Memory B cell (primary cell): ENCODE measurements at places on chromosomes 1 and 21.

DNA sequence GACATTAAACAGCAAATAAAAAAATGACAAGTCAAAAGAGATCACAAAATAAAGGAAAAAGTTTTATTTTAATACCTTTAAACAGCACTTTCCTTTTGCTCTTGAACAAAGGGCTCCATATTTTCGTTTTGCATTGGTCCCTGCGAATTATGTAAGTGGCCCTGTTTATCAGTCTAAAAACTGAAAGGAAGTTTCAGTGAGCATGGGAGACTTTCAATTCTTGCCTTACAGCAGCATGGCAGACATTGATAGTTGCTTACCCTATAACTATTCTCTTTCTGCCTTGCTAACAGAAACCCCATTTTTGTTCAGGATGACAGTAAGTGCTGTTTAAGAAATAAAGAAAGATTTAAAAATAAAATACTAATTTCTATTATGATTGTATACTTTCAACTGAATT, 5.2 kb upstream of the SH3GLB1 start:
- DNase-seq: no peak

DNA sequence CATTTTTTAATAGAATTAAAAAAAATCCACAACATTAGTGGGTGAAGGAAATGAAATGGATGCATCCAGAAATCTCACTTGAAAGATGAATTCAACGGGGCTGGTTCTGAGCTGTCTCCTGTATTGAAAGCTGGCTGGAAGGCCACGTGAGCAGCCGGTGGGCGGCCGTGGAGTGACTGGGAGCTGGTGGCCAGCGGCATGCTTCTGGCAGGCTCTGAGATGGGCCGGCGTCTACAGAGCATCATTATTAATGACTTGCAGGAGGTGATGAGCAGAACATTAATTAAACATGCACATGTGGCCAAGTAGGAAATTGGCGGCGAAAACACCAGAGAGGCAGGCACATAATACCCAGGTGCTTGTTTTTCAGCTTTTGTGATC, 115.6 kb upstream of the LMO4 start:
- no peak for DNase-seq

GRCh38 chr21:25420831-25421230, 186.4 kb downstream of the MRPL39 start:
- DNase-seq: no peak

DNA sequence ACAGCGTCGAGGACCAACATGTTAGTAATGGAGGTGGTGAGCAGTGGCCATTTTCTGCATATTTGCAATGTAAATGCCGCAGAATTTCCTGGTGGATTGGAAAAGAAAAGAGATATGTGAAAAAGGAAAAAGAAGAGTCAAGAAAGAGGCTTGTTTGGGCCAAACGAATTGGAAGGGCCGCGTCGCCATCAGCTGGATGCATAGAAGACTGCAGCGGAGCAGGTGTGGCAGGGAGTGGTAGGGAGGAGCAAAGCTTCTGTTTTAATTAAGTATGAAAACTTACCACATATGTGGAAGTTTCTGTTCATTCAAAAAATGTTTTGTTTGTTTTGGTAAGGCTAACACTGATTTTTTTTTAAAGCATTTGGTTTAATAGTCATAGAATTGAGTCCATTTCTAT, 690.7 kb downstream of the NCAM2 start:
- DNase-seq: no peak

DNA sequence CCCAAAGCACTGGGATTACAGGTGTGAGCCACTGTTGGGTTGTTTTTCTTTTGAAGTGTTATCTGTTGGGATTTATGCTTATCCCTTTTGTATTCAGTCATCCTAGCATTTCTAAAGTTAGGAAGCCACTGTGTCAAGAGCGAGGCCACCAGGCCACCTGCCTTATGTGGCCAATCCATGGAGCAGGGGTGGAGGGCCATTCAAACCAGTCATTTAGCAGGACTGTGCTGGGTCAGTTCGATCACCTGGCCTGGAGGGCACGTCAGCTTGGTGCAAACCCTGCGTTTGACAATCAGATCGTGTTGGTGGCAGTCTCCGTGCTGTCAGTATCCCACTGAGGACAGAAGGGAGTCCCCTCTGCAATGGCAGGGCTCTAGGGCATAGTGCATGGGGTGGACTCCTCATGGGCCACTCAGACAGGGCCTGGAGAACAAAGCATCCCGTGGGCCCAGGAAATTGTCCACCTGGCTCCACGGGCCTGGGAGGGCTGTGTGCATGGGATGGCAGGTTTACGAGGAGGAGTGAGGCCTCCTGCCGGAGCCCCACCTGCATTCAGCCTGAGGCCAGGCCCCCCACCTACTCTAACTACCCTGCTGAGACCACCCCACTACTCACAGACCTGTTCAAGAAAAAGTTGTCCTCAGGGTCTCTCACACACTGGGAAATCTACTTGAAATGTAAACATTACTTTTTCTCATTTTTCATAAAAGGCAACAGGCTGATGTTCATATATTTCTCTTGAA, 242.3 kb downstream of the SDCCAG8 start:
- no peak for DNase-seq

DNA sequence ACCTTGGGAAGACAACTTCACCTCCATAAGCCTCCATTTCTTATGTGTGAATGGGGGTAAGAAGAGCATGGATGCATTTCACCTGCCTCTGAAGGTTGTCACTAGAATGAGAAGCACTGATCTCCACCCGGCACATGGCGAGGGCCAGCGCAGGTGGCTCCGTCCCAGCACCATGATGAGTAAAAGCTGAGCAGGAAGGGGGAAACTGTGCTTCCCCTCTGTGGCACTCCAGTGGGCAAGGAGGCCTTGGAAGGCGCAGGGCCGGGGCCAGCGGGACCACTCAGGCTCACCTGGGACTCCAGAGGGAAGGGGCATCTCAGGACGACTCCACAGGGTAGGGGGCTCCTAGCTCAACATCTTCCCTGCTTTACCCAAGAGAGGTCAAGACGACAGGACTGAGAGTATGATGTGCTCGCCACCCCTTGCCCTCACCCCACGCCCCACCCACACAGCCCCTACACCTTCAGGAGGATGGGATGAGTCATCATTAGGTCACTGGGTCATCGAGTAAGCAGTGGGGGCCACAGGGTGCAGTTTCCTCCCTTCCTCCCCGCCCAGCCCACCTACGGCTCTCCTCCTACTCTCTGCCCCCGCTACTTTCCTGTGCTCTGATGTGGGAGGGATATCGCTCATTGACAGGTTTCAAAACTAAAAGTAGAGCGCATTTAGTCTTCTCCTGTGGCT, 112.1 kb downstream of the HIVEP3 start:
- DNase-seq: no peak
